ENCODE measurements at places on chromosomes 4 and X. TPM values are rescaled to one million over a fixed set of nuclear protein-coding genes. Genes with fewer than 3 reads are reported as not detected.

GRCh38 chr4:48546336-48546735, 56.3 kb downstream of the ZAR1 start:
- no peak overlapping the region for H3K4me3 ChIP-seq
- H3K27ac ChIP-seq, result no peak overlapping the region
- DNase-seq, result no peak
- no peaks in the 10 kb centered on the region for H3K4me1 ChIP-seq
- H3K36me3 ChIP-seq, result no peaks in the 10 kb centered on the region

RBM46 gene
- total RNA-seq, result not detected

DNA sequence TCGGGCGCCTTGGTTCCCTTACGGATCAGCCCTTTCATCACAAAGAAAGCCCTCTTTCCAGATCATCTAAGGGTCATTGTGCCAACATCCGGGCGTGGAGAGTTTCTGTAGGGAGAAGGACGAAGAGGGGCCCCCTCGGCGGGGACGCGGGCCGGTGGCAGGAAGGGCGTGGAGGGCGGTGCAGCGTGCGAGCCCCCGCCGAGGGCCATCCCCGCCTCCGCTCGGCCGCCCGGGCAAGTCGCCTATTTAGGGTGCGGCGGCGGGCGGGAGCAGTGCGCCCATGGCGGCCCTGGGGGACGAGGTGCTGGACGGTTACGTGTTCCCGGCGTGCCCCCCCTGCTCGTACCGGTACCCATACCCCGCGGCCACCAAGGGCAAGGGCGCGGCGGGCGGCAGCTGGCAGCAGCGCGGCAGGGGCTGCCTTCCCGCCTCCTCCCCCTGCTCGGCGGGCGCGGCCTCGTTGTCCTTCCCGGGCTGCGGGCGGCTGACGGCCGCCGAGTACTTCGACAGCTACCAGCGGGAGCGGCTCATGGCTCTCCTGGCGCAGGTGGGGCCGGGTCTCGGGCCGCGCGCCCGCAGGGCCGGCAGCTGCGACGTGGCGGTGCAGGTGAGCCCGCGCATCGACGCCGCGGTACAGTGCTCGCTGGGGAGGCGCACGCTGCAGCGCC, at the start of gene ZAR1:
Gene ZAR1 (plus strand): TSS at position 241 of the 668 bp plus-strand sequence. CDS start 40 bp downstream, at position 281.
- no peak for DNase-seq
- H3K27ac ChIP-seq, result no peak within 1 kb of the TSS
- H3K36me3 ChIP-seq, result no peaks in the 10 kb centered on the region

GRCh38 chr4:175639346-175639745, 172.7 kb downstream of the GPM6A start:
- H3K36me3 ChIP-seq, result no peaks in the 10 kb centered on the region
- DNase-seq, result no peak
- no peak overlapping the region for H3K27ac ChIP-seq
- no peak overlapping the region for H3K4me3 ChIP-seq
- H3K4me1 ChIP-seq, result no peaks in the 10 kb centered on the region

GRCh38 chr4:149711593-149712365, 103.9 kb downstream of the IQCM start:
- no peak overlapping the region for H3K4me3 ChIP-seq
- no peaks in the 10 kb centered on the region for H3K27me3 ChIP-seq
- H3K4me1 ChIP-seq, result no peaks in the 10 kb centered on the region
- H3K27ac ChIP-seq, result no peak overlapping the region
- no peaks in the 10 kb centered on the region for H3K36me3 ChIP-seq

DNA sequence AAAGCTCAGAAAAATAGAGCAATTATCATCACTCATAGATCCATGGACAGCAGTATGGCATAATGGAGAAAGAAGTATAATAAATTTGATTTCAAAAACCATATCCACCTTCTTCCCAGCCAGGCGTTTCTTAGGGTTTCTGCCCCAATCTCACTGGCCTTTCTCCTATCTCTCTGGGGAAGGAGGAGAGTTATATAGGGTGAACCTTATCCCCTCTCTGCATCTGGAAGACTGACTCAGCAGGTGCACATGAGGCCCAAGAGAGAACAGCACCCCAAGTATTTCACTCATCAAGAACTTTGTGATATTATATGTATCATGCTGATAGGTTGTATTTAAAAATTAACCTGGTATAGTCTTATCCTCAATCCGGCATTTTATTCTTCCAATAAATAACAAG, 318.8 kb upstream of the RASGEF1B start:
- DNase-seq, result no peak
- H3K27ac ChIP-seq, result no peak overlapping the region
- H3K4me1 ChIP-seq, result no peaks in the 10 kb centered on the region
- no peaks in the 10 kb centered on the region for H3K36me3 ChIP-seq

GRCh38 chr4:879729-880077, 52.4 kb downstream of the GAK start:
- H3K4me1 ChIP-seq, result no peaks in the 10 kb centered on the region
- no peaks in the 10 kb centered on the region for H3K27me3 ChIP-seq
- no peak overlapping the region for H3K4me3 ChIP-seq
- H3K27ac ChIP-seq, result no peak overlapping the region

KIAA1210 gene
- total RNA-seq, result not detected

GRCh38 chr4:185335579-185335978, 60.1 kb downstream of the LRP2BP start:
- DNase-seq, result no peak
- H3K4me3 ChIP-seq, result no peak overlapping the region
- no peaks in the 10 kb centered on the region for H3K4me1 ChIP-seq
- no peaks in the 10 kb centered on the region for H3K36me3 ChIP-seq

GRCh38 chrX:122270809-122271494, 913.1 kb upstream of the GRIA3 start:
- H3K36me3 ChIP-seq, result no peaks in the 10 kb centered on the region
- H3K4me3 ChIP-seq, result no peak overlapping the region
- no peak overlapping the region for H3K27ac ChIP-seq

DNA sequence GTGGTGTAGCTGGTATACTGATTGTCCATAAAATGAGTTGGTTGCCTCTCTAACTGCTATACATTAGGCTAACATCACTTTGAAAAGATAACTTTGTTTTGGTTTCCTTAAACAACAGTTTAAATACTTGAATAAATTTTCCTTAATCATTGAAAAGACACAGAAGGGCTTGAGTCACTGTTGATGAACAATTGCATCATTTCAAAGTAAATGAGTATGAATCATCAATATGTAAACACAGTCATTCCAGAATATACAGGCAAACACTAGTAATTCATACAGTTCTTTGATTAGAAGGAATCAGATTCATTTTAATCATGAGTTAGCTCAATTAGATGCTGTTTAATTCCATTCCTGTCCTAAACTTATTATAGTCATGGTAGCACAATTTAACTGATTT, 160.6 kb downstream of the AFF2 start:
- no peaks in the 10 kb centered on the region for H3K36me3 ChIP-seq
- H3K27me3 ChIP-seq, result no peaks in the 10 kb centered on the region
- H3K4me1 ChIP-seq, result no peaks in the 10 kb centered on the region
- H3K4me3 ChIP-seq, result no peak overlapping the region
- H3K27ac ChIP-seq, result no peak overlapping the region

ABCG2 gene
- total RNA-seq, result 7.4 TPM

CLDN22 gene
- total RNA-seq, result not detected

- no peaks in the 10 kb centered on the region for H3K36me3 ChIP-seq
- H3K27me3 ChIP-seq, result no peaks in the 10 kb centered on the region
- no peak overlapping the region for H3K27ac ChIP-seq
- no peaks in the 10 kb centered on the region for H3K4me1 ChIP-seq
- no peak for DNase-seq
Observed at GRCh38 chrX:8345473-8345872, 119.2 kb upstream of the VCX3B start.

Measured in vagina (tissue), 2 donors.